SJCRH30 (cell line): ENCODE measurements at places on chromosomes 2 and 18. TPM values are rescaled to one million over a fixed set of nuclear protein-coding genes. Genes with fewer than 3 reads are reported as not detected.

The SH3RF3 gene
- total RNA-seq = 0.28 and 0.30 TPM in 2 replicates

The ASB1 gene
- 43.8 and 46.9 TPM in 2 replicates for total RNA-seq

The ARHGEF33 gene
- 0.05 TPM in 1 of 2 replicates, not detected in the other for total RNA-seq

The PRKRA gene
- 95.9 and 112 TPM in 2 replicates for total RNA-seq

The VIT gene
- 0.13 and 0.40 TPM in 2 replicates for total RNA-seq

The IL1R1 gene
- total RNA-seq = 0.10 and 0.12 TPM in 2 replicates

DNA sequence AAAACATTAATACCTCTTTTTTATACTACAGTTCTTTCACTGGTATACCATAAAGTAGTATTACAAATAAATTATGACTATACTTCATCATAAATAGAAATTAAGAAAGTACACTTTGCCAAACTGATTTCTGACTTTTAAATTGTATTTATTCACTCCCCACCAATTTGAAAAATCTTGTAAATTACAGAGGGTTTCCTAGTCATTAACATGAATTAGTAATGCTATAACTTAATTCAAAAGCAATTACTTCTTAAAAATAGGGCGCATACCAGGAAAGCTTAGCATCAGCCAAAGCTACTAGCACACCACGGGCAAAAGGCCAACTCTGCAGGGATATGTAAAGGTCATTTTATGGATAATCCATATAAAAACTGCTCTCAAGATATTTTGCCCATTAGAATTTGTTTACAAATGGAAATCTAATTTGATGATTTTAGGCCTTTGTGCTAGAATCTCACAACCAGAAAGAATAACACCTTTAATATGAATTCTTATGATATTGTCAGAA, 142.3 kb downstream of the PIGN start:
- H3K27me3 ChIP-seq = no peaks in the 10 kb centered on the region
- H3K27ac ChIP-seq = no peak overlapping the region
- no peak for DNase-seq
- H3K4me1 ChIP-seq = no peaks in the 10 kb centered on the region
- no peaks in the 10 kb centered on the region for H3K36me3 ChIP-seq

- peaks cover 6% of the 10 kb centered on the region; the same call in 1 of the 2 replicates for H3K36me3 ChIP-seq
- H3K4me3 ChIP-seq = no peak overlapping the region
- H3K4me1 ChIP-seq = peaks cover 5% of the 10 kb centered on the region; the same call in 1 of the 2 replicates
- no peak for DNase-seq
Observed at GRCh38 chr2:174392706-174393105, 2.8 kb upstream of the SCRN3 start.

- H3K4me3 ChIP-seq = peak overlapping the region; percentile 68
- H3K27me3 ChIP-seq = no peaks in the 10 kb centered on the region
- H3K36me3 ChIP-seq = no peaks in the 10 kb centered on the region
- peak; percentile 41 for DNase-seq
- no peaks in the 10 kb centered on the region for H3K4me1 ChIP-seq
Observed at GRCh38 chr2:201257956-201258665, 2.2 kb upstream of the CASP8 start.

- no peaks in the 10 kb centered on the region for H3K36me3 ChIP-seq
- H3K4me3 ChIP-seq = no peak overlapping the region
Observed at GRCh38 chr18:13261661-13262357, 43.2 kb downstream of the LDLRAD4 start.

- H3K27me3 ChIP-seq = no peaks in the 10 kb centered on the region
- H3K36me3 ChIP-seq = no peaks in the 10 kb centered on the region
- no peak overlapping the region for H3K4me3 ChIP-seq
- DNase-seq = no peak
Observed at GRCh38 chr2:44918095-44918775, 23.3 kb upstream of the SIX3 start.

- no peak for DNase-seq
- no peaks in the 10 kb centered on the region for H3K36me3 ChIP-seq
- no peaks in the 10 kb centered on the region for H3K4me1 ChIP-seq
- H3K27ac ChIP-seq = no peak overlapping the region
- H3K4me3 ChIP-seq = no peak overlapping the region
- H3K27me3 ChIP-seq = no peaks in the 10 kb centered on the region
Observed at GRCh38 chr18:59624369-59624765, 72.9 kb downstream of the CCBE1 start.

GRCh38 chr2:16034151-16034974, 94.0 kb downstream of the MYCN start:
- DNase-seq = no peak
- H3K4me1 ChIP-seq = peaks cover 29% of the 10 kb centered on the region
- no peak overlapping the region for H3K27ac ChIP-seq
- no peak overlapping the region for H3K4me3 ChIP-seq
- no peaks in the 10 kb centered on the region for H3K36me3 ChIP-seq
- H3K27me3 ChIP-seq = no peaks in the 10 kb centered on the region

GRCh38 chr2:207594731-207595130, 30.5 kb downstream of the METTL21A start:
- H3K4me3 ChIP-seq = no peak overlapping the region
- no peaks in the 10 kb centered on the region for H3K4me1 ChIP-seq
- H3K36me3 ChIP-seq = peaks cover 44% of the 10 kb centered on the region
- H3K27ac ChIP-seq = no peak overlapping the region
- H3K27me3 ChIP-seq = no peaks in the 10 kb centered on the region
